ENCODE measurements at places on chromosomes 3 and 15.

DNA sequence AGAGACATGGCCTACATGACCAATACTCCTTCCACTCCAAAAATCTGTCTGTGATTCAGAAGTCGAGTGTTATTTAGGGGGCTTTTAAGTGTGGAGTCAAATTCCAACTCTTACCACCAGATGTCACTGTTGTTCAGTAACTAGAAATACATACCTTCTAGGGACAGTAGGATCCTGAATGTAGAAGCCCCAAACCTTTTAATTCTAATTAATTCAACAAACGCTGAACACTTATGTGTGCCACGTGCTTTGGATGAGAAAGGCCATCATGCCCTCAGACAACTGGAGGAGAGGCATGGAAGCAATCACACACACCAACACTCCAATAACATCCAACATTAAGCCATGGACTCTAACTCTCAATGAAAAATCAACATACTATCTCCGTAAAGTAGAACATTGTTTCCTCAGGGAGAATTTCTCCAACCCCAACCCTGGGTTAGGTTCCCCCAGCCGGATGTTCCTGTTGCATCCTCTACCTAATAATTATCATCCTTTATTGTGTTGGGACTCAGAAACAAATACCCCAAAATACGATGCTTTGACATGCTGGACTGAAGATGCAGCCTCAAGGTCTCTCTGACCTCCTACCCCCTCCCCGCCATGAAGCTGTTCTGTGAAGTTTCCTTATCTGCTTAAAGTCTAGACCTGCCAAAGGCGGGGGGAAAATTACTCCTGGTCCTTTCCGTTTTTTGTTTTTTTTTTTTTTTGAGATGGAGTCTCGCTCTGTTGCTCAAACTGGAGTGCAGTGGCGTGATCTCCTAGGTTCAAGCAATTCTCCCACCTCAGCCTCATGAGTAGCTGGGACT lies 8.0 kb upstream of the CCDC13 start:
- DNase-seq, result peak; percentile 68

DNA sequence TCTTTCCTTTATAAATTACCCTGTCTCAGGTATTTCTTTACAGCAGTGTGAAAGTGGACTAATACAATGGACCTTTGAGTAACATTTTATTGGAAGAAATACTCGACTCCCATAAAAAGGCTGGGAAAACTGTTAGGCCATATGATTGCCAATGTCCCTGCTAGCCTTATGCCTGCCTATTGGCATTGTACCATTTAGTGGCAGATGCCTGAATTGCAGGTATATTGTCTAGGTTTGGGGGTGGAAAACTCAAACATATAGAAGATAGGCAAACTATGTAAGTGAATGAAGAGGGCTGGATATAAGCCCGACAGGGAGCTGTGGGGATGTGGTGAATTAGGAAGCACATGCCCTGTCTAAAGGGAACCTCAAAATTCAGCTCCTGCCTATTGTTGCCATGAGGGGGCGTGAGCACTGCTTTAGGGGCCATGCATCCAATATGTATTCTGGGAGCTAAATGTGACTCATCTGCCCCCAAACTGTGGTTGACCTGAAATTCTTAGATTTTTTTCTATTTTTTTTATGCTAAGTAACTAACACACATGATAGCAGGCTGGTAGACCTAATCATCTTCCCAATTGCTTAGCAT lies 65.2 kb upstream of the TRA2B start:
- peak; percentile 45 for DNase-seq

DNA sequence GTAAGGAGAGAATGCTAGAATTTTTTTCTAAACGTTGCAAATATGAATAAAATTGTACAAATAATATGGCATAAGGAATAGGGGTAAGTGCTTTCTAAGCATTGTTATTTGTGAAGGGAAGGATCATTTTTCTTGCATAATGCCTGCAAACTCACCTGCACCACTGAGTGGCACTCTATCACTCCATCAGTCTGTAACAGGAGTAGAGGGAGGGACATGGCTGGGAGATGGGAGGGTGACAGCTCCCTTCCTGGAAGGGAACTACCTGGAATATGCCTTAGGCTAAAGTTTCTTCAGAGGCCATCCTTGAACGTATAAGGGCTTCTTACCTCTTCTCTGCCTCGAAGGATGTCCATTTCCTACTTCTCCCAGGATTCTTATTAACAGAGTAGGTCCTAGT lies 3.0 kb downstream of the NAALADL2 start:
- DNase-seq, result peak; percentile 72

DNA sequence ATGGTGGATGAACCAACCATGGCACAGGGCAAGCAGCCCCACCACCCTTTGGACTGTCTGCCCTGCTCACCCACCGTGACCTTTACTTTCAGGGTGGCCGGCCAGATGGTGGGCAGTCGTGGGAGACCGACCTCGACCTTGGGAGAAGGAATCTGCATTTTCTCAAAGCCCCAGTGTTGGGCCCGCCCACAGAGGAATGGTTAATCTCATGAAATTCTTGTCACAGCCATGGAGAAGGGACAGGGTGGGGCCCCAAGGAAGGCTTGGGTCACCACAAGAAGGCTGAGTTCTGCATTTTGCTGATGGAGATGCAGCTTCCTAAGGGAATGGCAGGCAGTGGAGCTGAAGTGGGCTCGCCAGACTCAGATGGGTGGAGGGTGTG lies 2.9 kb downstream of the PLXND1 start:
- no peak for DNase-seq

DNA sequence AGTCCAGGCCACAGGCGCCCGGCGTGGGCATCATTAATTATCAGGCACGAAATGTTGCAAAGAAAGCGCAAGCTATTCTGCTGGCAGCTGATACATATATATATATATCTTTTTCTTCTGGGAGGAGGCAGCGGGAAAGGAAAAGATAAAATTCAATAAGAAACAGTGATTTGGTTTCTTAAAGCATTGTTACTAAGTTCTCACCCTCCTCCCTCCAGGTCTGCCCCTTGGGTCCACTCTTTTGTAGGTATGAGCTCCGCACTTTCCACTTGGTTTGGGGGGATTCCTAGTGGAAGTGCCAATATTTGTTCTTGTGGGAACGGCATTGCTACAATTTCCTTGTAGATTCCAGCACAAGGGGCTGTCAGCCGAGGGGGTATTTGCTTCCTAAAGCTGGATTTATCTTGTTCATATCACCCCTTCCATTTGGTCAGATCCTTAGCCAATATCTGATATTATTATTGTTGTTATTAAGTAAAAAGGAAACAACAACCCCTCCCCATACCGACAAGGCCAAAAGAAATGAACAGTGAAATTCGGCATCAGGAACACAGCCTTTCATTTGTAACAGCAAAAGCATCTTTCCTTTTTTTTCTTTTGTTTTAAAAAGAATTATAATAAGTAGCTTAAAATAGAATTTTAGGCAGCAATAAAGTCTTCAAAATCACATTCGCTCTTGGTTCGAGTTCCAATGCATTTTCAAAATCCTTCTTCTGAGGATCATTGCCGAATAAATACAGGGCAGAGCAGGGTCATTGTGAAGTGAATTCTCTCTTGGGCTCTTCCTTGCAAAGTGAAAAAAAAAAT lies 15.6 kb downstream of the ZIC1 start:
- DNase-seq, result no peak

GRCh38 chr3:153244961-153245360 lies 82.9 kb downstream of the RAP2B start:
- no peak for DNase-seq

GRCh38 chr15:80367094-80367493 lies 37.1 kb upstream of the ARNT2 start:
- DNase-seq, result peak; percentile 25

GRCh38 chr3:157405457-157405856 lies 31.2 kb upstream of the PTX3 start:
- DNase-seq, result no peak

GRCh38 chr15:70344666-70345065 lies 246.9 kb upstream of the TLE3 start:
- DNase-seq, result no peak

GRCh38 chr3:113697500-113698090 lies 1.2 kb upstream of the USF3 start:
- no peak for DNase-seq

DNA sequence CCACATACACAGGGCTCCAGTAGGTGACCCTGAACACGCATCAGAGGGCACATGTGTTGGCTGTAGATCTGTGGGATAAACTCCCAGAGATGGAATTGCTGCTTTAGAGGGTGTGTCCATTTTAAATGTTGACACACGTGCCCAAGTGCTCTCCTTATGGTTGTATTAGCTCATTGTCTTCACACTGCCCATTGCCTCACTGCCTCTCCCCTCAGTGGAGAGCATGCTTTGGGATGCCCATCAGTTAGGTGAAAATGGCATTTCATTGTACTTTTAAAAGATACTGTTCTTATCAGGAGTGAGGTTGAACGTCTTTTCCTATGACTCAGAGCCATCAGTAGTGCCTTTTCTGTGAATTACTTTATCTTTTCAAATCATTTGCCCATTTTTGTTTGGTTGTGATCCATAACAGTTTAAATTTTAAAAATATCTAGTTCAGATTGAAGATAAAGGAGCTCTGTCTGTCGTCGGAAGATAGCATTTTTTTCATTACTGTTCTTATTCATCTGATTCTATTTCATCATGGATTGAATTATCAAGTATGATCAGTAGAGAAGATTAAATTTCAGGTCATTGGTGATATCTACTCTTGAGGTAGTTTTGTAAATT lies 120.7 kb downstream of the CHDH start:
- DNase-seq, result no peak

- peak; percentile 67 for DNase-seq
Observed at GRCh38 chr3:17032407-17033034, 147.8 kb downstream of the PLCL2 start.

DNA sequence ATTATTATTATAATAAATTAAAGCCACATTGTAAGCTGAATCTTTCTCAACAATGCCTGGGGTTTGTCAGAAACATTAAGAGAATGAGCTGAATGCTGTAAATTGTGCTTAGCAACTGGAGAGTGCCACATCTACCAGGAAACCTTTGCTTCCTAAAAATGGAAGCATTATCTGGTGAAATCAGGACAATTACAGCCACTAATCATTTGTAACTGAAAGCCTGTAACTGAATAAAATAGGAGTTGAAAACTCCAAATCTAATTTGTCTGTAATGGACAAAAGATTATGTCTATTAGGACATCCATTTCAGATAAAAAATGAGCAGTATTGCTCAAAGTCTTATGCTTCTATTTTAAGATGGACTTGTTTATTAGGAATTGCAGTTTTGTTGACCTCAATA lies 32.2 kb downstream of the EIF1B start:
- DNase-seq, result no peak

DNA sequence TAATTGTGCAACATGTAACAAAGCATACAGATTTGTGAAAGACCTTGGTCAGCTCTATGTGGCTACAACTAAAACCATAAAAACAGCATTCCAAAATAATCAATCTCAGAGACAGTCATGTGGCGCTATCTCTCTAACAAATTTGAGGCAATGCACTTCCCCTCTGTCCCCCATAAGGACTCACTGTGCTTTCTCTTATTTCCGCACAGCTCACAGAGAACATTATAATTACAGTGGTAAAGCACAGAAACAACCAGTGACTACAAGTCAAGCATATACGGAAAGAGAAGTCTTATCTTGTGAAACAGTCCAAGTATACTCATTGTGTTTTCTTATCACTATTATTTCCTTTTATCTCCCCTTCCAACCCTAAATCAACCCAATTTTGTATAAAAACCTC lies 64.3 kb downstream of the RYK start:
- no peak for DNase-seq

- DNase-seq, result peak; percentile 73
Observed at GRCh38 chr15:80967451-80967850, 22.2 kb downstream of the MESD start.

GRCh38 chr3:194683380-194683779 lies 2.3 kb upstream of the FAM43A start:
- DNase-seq, result no peak

- DNase-seq, result peak; percentile 63
Observed at GRCh38 chr3:62529230-62529629, 155.9 kb upstream of the FEZF2 start.

All from iPS-NIHi11 (cell line).